ENCODE measurements at places on chromosomes 1 and 21.

DNA sequence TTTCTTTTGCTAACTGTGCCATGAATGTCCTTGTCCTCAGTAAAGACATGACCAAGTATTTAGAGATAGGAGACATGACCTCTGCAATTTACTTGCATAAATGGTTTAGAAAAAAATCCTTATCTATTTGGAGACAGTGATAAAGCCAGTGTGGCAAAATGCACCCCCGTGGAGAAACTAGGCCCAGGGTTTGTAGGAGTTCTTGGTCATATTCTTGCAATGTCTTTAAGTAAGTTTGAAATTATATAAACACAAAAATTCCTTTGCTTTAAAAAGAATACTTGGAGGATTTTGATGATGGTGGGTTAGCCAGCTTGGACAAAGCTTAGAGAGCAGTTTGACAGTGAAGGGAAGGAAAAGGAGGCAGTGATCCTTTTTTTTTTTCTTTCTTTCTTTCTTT, 101.9 kb upstream of the SLC45A1 start:
- DNase-seq = no peak

DNA sequence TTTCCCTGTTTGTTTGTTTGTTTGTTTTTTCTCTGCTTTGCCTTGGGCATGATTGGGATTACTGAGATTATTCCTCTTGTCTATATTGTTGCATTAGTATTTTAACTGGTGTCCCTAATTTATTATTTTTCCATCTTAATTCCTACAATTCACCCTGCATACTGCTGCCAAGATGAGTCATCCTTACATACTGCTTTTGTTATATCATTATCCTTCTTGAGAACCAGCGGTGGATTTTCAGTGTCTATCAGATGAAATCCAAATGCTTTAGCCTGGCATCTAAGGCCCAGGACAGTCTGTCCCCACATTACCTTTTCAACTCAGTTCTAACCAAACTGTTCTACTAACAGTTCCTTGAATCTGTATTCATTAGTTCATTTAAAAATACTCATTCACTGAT, 101.7 kb downstream of the OLFML2B start:
- no peak for DNase-seq

- no peak for DNase-seq
These were observed 23.0 kb downstream of the ZBED6 start for GRCh38 chr1:203818399-203818798.

DNA sequence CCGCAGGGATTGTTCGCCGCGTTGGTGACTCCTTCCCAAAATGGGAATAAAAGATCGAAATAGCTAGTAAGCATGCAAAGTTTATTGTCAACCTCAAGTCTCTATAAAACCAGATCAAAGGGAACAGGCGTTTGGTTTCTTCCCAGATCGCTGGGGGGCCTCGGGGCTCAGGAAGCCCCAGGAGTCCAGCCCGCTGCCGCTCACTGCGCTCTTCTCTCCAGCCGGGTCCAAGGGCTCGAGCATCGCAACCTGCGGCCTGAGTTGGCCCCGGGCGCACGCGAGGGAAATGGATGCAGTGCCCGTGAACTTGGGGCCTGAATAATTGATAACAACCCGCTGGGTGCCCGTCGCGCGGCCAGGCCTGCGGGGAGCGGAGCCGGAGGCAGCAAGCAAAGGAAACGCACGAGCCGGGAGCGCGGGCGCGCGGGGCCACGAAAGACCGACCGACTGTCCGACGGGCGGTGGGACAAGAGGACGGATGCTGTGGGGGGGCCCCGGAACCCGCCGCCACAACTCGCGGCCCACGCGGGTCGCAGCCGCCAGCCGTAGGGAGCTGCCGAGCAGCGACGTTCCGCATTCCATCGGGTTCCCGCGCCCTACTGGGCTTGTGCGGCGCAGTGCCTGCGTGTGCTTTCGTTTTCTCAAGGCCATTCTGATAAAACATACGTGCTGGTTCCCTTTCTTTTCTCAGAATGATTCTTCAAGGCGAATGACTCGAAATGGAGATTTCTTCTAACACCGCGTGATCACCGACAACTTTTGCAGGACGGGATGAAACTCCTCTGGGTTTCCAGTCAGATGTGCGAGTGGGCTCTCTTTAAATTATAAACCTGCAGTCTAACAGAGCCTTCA, 14.0 kb upstream of the ALX3 start:
- DNase-seq = peak; percentile 66

DNA sequence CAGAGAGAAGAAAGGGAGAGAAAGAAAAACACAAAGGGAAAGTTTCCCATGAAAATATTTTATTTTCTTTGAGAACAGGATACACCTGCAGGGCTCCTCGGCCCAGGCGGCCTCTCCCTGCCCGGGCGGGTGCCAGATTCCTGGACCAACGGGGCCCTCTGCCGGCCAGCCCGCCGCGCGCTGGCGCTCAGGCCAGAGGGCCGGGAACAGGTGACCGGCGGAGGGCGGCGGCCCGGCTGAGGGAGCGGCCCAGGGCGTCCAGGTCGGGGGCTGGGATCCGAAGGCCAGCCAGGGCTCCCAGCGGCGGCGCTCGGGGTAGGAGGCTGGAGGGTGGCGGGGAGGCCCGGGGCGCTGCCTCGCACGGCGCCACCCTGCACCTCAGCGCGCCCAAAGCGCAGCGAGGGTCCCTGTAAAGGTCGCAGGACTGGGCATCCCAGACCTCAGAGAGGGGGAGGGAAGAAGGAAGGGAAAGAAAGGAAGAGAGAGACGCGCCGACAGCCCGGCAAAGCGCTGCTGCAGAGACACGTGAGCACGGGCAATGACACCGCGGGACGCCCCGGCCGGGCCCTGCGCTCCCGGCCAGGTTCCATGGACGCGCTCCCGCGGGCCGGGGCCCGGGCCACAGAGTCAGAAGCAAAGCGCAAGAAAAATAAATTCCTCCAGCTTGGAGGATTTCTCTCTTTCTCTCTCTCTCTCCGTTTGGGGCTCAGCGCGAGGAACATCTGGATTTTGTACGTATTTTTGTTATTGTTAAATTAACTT, 927 bp downstream of the WNT9A start:
- DNase-seq = peak; percentile 81

DNA sequence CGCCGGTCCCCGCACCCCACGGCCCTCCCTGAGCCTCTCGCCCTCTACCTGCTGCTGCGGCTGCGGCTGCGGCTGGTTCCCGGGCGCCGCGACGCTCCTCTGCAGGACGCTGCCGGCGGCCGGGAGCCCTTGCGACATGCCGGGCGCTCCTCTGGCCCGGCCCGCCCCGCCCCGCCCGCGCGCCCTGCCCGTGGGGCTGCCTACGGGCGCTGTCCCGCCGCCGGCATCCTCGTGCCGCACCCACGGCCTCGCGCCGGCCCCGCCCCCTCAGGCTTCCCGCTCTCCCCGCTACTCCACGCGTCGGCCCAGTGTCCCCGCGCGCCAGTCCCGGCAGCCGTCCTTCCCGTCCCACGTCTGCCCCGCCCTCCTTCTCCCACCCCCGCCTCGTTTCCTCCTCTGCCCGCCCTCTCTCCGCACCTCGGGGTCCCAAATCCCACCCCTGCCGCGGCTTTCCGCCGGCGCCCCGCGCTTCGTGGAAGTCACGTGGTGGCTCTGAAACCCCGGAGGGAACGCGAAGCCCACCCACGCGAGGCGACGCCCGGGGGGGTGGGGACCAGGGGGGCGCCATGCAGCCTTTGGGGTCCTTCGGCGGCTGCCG, at the start of gene BATF3:
BATF3 (minus strand) TSS at position 216 of the 598 bp plus-strand sequence; CDS start at position 138, 78 bp downstream.
- DNase-seq = peak; percentile 46

DNA sequence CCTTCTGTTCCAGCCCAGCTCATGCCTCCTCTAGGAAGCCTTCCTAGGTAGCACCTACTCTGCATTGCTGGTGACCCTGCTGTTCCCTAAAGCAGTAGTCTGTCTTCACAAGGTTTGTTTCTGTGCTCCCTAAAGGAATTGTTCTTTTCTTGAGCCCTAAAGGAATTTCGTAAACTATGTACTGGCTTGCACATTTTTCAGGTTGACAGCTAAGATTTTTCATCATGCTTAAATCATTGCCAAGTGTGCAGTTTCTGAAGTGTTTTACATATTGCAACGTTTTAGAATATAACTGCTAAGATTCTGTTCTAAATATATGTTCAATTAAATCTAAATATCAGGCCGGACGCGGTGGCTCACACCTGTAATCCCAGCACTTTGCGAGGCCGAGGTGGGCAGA, 13.1 kb downstream of the S100A16 start:
- no peak for DNase-seq
